ENCODE measurements at places on chromosomes 16 and 17.
A peak's percentile ranks its signal among the peaks of the same experiment; 100 is the strongest.

- DNase-seq = peak; percentile 70
Observed at GRCh38 chr17:44362949-44363612, 572 bp downstream of the FAM171A2 start.

DNA sequence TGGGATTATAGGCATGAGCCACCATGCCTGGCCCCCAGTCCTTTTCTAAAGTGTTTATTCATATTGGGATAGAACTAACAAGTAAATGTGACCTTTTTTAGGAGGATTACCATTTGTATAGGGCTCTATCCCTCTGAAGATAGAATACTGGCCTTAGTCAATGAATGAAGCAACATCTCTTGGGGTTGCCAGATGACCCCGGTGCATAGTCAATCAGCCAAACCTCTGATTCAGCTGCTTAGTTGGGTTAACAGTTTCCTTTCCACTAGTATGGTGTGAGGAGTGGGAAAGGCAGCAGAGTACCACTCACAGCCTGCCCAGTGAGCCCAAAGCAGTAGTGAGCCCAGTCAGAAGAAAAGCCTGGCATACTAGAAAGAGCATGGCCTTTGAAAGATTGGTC, 94.6 kb upstream of the TBX2 start:
- DNase-seq = no peak

- DNase-seq = peak; percentile 76
Observed at GRCh38 chr17:34420254-34420766, 57.3 kb upstream of the CCL1 start.

DNA sequence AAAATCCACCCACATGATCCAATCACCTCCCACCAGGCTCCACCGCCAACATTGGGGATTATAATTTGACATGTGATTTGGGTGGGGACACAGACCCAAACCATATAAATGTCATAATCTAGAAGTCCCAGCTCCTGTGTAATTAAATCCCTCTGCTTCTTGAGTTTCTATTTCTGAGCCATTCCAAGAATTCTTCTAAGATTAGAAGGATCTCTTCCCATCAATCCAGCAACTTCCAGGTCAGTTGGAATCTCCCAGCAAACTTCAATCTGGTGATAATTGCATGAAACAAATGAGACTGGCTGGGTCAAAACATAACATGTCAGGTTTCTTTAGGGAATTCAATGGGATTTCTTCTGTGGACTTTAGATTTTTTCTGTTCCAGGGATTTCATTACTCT, 127.8 kb upstream of the CDH5 start:
- no peak for DNase-seq

DNA sequence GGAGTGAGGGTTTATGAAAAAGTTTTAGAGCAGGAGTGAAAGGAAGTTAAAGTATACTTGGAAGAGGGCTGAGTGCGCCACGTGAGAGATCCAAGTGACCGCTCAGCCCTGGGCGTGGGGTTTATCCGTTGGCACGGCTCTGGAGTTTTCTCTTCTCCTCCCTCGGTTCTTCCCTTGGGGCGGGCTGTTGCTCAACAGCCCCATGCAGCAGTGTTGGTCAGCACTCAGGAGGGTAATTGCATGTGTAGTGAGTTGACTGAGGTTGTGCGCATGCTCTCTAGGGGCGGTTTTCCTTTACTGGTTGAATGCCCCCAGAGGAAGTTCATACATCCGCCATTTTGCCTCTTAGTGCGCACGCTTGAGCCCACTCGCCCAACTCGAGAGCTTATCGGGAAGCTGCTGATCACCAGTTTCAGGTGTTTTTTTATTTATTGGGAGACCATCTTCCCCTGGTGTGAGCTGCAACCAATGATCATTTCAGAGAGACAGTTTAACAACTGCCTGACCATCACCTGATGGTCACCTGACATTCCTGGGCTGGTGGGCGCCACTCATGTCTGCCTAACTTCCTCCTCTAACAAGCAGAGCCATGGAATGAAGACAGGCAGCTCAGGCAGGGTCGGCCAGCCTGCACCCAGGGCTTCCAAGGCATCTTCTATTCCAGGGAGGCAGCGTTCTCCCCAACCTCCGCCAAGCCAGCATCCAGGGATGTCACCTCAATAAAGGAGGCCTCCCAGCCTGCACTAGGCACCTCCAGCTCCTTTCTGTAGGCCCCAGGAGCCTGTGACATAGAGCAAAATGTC, 41.3 kb upstream of the DNAH17 start:
- no peak for DNase-seq

- no peak for DNase-seq
Observed at GRCh38 chr17:78725448-78726021, 56.5 kb downstream of the CYTH1 start.
